ENCODE measurements at places on chromosomes 4 and X.

- DNase-seq, result no peak
Observed at GRCh38 chr4:140693562-140693961, 62.6 kb downstream of the TBC1D9 start.

- no peak for DNase-seq
Observed at GRCh38 chr4:13912966-13913365, 285.4 kb upstream of the BOD1L1 start.

DNA sequence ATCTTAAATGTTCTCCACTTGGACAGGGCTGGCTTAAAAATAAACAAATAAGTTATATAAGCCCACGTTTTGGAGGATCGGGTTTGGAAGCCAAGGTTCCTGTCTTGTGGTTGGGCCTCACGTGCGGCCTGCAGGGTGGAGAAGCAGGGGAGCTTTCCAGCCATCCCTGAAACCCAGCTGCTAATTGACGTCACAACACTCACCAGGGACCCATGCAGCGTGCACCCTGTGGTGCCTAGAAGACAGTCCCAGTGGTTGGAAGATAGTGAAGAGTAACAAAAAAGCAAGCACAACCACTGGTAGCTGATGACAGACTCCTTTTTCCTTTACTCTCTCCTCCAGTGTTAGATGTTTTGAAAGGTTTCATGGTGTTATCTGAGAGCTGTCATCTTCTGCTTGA lies 142.0 kb upstream of the RBPJ start:
- no peak for DNase-seq

- DNase-seq, result no peak
Observed at GRCh38 chrX:56803850-56804681, 75.0 kb downstream of the NBDY start.

- DNase-seq, result peak; percentile 38
Observed at GRCh38 chr4:23930750-23931488, 41.1 kb upstream of the PPARGC1A start.

GRCh38 chrX:118631586-118631985 lies 95.8 kb upstream of the IL13RA1 start:
- DNase-seq, result no peak

- DNase-seq, result no peak
Observed at GRCh38 chrX:74506317-74507115, 85.2 kb downstream of the SLC16A2 start.

DNA sequence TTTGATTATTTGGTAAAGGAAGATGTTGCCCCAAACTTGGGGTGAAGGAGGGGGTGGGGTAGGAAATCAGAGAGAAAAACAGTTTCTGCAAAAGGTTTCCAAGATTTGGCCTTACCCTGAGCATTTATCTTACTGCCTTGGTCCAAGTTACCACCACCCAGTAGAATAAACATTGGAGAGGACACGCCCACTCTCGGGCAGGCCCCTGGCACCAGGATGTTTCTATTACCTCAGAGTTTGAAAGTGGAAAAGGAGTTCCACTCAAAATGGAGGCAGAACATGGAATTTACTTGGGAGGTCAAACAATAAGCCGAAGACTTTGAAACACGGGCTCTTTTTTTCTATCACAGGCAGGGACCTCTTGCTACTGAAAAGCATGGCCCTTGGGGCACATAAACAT lies 113.7 kb downstream of the CHRNA9 start:
- no peak for DNase-seq

DNA sequence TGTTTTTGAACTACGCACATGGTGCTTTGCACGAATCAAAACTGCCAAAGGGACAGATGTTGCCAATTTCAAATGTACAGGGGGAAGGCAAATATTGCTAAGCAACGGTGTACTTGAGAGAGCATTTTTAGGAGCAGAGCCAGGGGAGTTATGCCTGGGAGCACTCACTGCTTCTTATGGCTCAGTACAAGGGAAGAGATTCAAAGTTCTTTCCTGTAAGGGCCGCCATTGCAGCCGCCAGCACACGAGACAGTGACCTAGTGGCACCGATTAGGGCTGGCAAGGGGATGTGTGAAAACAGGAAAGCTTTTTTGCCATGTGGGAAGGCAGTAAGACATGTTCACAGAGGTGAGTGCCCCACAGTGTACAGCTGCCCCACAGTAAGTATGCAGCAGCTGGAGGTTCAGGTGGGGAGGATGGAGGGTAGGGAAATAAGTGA lies 133.8 kb downstream of the AFF1 start:
- DNase-seq, result no peak

DNA sequence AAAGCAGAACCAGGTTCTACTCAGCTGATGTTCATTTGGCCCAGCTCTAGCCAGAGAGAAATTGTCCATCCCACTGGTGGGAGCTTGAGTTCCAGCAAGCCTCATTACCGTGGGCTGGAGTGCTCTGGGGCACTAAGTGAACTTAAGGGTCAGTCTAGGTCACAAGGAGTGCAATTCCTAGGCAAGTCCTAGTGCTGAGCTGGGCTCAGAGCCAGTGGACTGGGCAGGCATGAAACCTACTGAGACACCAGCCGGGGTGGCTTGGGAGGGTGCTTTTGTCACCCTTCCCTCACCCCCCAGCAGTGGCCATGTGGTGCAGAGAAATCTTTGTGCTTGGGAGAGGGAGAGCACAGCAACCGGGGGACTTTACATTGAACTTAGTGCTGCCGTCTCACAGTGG lies 39.4 kb downstream of the GSX2 start:
- no peak for DNase-seq

- no peak for DNase-seq
Observed at GRCh38 chr4:6262176-6262575, 7.5 kb upstream of the WFS1 start.

- DNase-seq, result no peak
Observed at GRCh38 chr4:61489927-61490326, 289.8 kb downstream of the ADGRL3 start.

DNA sequence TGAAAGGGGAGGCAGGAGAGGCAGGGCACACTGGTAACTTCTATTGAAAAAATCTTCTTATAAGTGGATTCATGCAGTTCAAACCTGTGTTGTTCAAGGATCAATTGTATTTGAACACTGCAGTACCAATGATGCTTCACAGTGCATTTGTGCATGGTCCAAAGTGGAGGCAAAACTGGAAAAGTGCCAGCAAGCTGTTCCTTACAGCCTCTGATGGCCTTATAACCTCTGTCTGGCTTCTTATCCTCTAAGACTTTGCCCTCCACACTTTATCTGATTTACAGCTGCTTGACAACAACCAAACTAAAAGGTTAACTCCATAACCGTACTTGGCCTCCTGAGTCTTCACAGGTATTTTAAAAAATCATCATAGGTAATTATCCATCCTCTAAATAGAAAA lies 40.4 kb downstream of the MAGEB17 start:
- DNase-seq, result no peak

GRCh38 chr4:38865445-38865844 lies 2.2 kb upstream of the FAM114A1 start:
- no peak for DNase-seq
